ENCODE measurements at places on chromosomes 5 and 9.

DNA sequence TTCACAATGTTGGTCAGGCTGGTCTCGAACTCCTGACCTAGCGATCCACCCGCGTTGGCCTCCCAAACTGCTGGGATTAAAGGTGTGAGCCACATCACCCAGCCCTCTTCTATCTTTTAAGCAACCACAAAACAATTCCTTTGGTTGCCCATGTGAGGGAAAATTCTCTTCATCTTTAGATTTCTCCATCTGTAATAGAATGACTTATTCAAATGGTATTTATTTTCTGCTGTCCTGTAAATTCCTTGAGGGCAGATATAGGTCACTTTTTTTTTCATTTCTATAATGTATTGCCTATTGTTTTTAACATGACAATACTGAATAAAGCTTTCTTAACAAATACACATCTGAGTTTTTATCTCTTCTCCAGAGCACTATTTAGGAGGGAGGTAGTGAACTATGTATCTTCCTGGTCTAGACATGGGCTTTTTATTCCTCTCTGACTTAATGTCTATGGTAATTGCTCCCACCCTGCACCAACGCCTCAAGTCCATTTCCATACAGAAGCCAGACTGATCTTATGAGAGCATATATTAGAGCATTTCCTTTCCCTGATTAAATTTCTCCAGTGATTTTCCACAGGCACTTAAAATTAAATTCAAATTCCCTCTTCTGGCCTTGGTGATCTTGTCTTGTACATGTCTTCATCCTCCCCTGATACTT lies 595.6 kb downstream of the CAAP1 start:
- no peak for DNase-seq

DNA sequence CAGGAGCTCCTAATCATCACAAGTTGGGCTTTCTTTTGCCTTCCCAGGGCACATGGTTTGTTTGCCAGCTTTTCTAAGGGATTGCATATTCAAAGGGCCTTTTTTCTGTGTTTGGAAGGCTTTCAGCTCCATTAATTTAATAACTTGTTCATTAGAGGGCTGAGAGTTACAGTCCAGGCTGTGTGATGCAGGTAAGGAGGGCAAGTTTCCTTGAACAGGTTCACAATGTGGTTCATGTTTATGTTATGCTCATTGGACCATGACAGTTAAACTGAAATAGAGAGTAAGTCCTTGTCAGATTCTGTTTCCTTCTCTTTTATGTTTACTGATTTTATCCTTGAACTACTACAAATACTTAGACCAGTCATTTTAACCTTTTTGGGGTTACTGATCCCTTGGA lies 174.4 kb downstream of the MARCHF11 start:
- no peak for DNase-seq

DNA sequence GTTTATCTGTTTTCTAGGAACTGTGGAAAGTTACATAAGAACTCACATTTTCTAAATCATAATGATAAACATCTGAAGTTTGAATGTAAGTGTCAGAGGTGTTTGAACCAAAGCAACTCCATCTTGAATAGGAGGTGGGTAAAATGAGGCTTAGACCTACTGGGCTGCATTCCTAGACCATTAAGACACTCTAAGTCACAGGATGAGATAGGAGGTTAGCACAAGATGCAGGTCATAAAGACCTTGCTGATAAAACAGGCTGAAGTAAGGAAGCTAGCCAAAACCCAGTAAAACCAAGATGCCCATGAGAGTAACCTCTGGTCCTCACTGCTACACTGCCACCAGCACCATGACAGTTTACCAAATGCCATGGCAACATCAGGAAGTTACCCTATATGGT lies 297.7 kb upstream of the POU5F2 start:
- no peak for DNase-seq

DNA sequence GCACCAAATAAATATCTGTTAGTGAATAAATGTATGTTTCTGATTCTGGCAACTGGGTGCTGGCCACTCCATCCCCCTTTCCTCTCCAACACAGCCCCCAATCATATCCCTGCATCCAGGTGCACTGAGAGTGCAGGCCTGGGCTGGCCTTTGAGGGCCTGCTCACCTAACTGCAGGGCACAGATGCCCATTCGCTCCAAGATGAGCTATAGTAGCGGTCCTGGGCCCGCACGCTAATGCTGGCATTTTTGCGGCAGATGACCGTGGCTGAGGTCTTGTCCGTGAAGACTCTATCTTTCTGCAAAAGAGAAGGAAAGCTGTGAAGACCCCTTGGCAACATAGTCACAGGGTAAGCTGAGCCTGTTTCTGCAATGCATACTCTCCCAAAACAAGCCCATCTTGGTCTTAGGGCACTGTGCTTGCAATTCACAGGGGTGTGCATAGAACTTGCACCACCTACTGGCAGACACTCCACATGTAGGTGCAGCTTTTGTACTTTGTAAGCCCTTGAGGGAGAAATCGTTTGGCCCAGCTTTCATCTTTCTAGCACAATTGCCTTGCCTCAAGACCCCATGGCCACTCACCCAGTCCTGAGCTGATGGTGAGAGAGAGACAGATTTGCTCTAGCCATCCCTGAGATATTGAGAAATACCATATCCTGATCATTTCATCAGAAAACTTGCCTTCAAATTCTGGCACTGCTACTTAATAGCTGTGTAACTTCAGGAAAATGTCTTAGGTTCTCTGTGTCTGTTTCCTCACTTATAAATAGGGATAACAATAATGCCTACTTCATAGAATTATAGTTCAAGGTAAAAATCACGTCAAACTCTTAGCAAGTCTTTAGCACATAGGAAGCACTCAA lies 13.5 kb downstream of the IL12B start:
- no peak for DNase-seq

GRCh38 chr5:6715758-6716628 lies 2.8 kb downstream of the TENT4A start:
- no peak for DNase-seq

DNA sequence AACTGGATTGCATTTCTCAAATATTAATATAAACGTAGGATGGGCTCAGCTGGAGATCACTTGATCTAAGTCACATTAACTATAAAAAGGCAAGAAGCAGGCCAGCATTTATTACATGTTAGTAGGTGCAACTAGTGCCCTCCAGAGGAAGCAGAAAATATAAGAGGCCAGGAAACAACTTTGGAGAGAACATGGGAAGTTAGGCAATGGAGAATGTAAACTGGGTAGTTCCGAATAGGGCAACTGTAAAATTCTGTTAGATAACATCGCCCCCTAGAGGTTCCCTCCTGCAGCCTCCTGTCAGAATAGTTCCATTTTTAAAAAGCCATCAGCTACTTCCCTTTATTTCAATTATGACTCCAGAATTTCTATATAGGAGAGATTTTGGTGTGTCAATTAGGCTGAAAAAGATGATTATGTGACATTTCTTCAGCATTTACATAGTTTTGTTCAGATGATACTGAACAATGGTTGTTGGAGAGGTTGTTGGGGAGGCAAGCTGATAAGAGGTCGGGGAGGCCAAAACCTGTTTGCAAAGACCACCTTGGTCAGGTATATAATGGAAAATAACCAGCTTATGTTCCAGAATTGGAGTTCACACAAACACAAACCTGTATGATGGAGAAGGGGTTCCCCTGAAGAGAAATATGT lies 22.4 kb downstream of the CCL28 start:
- peak; percentile 28 for DNase-seq

- no peak for DNase-seq
Measured at GRCh38 chr5:179765400-179765799, 28.4 kb upstream of the LTC4S start.

- no peak for DNase-seq
Measured at GRCh38 chr5:81154725-81155124, 78.4 kb upstream of the CKMT2 start.

DNA sequence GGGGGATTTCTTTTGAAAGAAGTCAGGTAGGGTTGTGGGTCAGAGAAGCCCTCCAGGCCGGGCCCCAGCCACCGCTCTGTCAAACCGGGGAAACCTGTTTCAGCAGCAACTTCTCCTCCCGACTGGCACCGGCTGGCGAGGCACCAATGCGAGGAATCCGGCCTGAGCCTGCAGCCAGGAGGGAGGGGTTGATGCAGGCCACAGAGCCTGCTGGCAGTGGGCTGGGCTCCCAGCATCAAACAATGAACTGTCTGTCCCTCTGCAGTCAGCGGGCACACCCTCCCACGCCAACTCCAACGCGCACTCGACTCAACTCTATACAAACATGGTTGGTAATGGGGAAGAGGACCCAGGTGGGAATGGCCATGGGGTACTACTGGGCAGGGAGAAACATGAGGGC lies 12.1 kb downstream of the PCDH1 start:
- no peak for DNase-seq

- DNase-seq, result no peak
Measured at GRCh38 chr5:68026092-68026885, 189.3 kb upstream of the PIK3R1 start.

DNA sequence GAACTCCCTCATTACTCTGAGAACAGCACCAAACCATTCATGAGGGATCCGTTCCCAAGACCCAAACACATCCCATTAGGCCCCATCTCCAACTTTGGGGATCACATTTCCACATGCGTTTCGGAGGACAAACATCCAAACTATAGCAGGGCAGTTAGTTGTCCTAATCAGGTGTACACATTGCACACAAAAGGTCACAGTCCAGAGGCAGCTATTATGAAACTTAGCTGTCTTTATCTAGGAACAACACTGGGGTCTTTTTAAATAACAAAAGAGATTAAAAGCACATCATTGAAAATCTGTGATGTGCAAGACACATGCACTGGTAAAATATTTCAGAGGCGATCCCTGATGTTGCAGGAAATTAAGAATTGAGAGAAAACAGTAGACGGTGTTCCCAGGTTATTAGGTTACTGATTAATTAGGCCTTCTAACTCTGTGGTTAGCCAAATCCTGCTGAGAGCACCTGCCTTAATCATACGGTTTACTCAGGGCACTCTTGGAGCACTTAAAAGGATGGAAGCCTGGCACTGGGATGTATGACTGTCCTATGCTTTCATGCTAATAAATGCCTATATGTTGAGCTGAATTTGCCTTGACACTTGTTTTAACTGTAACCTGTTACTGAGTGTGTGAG lies 1574.5 kb upstream of the WWC1 start:
- no peak for DNase-seq

GRCh38 chr5:89277816-89278215 lies 394.8 kb upstream of the MEF2C start:
- DNase-seq, result no peak

DNA sequence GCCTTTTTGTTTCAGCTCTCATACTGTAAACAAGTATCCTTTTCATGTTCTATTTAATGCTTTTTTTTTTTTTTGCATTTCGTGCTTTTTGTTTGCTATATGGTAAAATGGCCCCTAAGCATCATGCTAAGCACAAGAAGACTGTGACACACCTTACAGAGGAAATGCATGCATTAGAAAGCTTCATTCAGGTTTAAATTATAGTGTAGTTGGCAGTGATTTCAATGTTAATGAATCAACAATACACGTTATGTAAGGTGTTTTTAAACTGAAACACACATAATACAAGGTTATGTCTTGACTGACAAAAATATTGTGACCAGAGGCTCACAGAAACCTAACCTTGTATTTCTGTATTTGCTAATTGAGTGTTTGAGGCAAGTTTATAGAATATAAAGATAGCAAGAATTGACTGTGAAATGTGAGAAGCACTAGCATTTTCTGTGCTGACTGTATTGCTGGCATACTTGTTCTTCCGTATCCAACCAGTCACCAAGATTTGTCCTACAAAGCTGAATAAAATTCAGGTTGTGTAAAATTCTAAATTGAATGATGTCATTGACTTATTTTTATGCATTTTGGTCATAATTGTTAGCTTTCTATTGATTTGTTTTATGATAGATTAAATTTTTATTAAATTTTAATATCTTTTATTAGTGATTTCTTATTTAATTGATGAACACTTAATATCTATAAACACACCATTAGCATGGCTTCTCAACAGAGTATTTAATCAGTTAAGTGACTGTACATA lies 4.1 kb downstream of the CFAP95 start:
- DNase-seq, result peak; percentile 42
